ENCODE measurements at places on chromosomes 1 and 21.

GRCh38 chr21:40769231-40769630 lies 77.7 kb downstream of the DSCAM start:
- DNase-seq, result no peak

GRCh38 chr1:37671261-37671660 lies 21.1 kb upstream of the CDCA8 start:
- no peak for DNase-seq

- DNase-seq, result no peak
Observed at GRCh38 chr1:38549191-38549590, 310.4 kb downstream of the RRAGC start.

- no peak for DNase-seq
Observed at GRCh38 chr1:194289569-194290266, 1103.3 kb upstream of the B3GALT2 start.

DNA sequence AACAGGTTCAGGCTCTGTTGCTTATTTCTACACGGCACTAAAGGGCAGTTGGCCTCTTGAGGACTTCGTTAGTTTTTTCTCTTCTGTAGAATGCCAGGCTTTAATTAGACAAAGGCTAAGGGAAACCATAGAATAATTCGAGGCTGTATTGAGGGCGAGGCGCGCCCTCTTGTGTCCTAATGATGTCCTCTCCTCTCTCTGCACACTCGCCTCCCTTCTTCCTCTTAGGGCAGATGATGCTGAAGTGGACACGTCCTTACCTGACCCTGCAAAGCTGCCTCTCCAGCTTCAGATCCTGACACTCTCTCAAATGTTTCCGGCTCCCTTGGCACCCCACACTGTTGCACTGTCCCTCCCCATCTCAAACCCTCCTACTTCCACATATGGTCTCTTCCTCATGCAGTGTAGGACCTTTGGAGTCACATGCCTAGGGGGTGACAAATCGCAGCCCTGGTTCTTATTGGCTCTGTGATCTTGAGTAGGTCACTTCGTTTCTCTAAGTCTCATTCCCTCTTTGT lies 1.9 kb upstream of the ZSCAN20 start:
- peak; percentile 34 for DNase-seq

DNA sequence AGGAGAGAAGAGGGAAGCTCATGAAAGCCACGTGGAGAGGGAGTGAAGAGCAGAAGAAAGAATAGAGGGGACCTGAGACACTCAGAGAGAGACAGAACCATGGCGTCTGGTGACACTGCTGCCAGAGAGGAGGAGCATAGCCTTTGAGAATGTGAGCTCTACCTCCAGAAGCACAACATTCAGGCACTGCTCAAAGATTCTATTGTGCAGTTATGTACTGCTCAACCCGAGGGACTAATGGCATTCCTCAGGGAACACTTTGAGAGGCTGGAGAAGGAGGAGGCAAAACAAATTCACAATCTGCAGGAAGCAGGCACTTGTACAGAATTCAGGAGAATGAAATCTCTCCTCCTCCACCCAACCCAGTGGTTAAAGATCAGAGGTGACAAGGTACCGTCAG lies 45.1 kb downstream of the BTBD8 start:
- no peak for DNase-seq

DNA sequence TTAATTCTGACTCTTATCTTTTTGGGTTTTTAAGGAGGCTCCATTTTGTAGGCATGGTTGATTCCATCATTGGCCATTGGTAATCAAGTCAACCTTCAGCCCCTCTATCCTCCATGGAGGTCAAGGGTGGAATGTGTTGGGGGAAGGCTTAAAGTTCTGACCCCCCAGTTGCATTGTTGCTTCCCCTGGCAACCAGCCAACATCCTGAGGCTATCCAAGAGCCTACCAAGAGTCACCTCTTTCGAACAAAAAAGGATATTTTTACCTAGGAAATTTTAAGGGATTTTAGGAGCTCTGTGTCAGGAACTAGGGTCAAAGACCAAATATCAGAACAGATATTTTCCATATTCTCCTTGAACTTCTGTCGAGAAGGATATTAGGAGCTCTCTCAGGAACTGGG lies 251.8 kb downstream of the RYR2 start:
- DNase-seq, result no peak

GRCh38 chr1:161226320-161226711 lies 456 bp downstream of the TOMM40L start:
- no peak for DNase-seq

GRCh38 chr21:37350472-37350871 lies 16.1 kb upstream of the DYRK1A start:
- no peak for DNase-seq

DNA sequence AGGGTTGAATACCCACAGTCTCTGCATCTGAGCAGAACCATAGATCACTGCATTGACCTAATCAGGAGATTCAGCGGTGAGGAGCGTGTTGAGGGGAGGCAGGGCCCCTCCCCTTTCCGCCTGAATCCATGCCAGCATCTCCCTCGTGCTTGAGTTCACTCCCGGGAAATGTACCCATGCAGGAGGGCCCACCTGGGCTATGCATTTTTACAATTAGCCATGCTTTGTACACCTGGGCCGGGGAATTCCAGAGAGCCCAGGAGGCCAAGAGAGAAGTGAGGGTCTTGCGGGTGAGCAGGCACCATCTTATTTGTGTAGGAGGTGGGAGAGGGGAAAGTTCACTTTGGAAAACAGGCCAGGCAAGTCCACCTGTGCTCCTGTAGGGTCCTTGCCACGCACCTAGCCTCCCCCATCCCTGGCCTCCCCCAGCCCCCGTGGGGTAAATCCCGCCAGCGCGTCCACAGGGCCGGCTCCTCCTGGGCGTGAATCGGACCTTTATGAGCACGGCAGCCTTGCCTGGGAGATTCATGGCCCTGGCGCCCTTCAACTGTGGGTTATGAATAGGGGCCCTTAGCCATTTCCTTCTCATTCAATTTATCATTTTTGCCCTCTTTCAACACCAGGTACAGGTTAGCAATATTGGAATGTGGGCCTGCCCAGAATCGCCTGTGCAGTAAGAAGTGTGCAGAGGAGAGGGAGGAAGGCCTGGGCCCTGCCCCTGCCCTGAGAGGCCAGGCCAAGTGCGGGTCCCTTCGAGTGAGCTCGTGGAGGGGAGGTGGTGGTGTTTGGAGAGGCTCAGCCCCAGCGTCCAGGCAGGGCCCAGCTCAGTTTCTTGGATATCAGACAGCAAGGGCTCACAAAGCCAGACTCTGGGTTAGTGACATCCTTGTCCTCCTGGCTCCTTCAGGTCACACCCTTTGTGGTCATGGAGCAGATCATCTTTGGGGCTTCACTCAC lies 84.4 kb upstream of the ACTRT2 start:
- DNase-seq, result no peak

GRCh38 chr1:202807926-202808757 lies at the start of gene KDM5B:
TSS of gene KDM5B (minus strand) at chr1:202808421. CDS start at chr1:202808305, 116 bp downstream.
- no peak for DNase-seq

DNA sequence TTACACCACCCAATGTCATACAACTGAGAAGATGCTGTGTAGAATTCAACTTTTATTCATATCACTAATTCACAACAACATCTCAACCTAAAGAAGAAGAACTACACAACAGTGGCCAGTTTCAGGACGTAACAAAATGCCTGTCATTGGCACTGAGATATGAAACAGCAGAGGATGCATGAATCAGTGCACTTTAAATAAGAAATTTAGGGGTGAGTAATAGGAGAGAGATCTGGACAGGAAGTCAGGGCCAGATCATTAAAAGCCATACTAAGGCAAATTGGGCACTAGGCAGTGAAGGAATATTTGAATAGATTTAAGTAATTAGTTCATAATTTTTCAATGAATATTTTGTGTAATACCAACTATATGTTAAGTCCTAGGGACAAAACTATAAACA lies 510.5 kb downstream of the PLPP3 start:
- DNase-seq, result no peak

GRCh38 chr1:89721351-89721750 lies 88.4 kb downstream of the LRRC8C start:
- DNase-seq, result peak; percentile 50

GRCh38 chr1:51203121-51203873 lies 32.8 kb upstream of the RNF11 start:
- no peak for DNase-seq

GRCh38 chr1:74193908-74194307 lies 4.1 kb downstream of the LRRIQ3 start:
- peak; percentile 44 for DNase-seq

DNA sequence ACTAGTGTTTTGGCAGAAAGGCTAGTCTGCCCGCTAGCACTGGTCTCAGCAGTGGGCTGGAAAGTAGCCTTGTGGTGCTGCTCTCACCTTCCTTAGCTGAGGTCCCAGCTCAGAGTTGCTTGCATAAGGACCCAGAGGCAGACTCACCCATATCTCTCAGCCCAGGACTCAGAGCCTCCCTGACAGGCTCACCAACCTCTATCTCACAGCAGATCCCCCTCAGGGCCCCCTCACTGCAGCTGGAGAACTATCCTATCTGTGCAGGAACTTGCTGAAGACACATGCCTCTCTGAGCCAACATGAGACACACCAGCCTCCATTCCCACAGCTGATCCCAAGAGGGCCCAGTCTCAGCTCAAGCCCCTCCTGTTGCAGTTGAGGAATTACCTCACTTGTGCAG lies 82.6 kb downstream of the IARS2 start:
- no peak for DNase-seq

- DNase-seq, result no peak
Observed at GRCh38 chr1:36320767-36321118, 2.7 kb downstream of the EVA1B start.

- DNase-seq, result no peak
Observed at GRCh38 chr1:83689921-83690868, 308.7 kb downstream of the TTLL7 start.

DNA sequence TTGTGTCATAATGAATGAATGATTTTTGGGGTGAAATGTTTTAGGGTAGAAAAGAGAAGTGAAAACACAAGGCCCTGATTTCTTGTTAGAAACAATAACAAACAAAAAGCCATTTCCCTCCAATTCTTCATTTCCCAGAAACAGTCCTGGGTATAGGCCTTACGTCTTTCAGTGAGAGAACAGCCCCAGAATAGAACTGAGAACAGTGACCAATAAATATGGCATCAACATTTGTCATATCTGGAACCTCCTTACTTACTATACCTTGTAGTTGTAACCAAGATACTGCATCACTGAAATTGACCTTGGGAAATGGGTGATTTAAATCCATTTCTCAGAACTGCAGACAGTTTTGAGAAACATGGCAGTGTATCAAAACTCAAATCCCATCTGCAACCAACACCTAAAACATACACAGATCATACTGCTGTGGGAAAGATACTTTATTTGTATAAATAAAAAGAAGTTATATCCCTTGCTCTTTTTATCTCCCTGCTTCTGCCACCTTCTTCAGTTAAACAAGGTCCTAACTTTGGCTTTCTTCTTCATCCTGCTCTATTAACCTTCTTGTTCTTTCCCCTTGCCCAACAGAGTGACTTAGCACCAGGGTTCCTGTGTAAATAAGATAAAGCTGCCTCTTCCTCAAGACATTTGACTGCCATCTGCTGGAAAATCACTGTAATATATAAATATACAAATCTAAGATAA lies 19.5 kb downstream of the XKR8 start:
- DNase-seq, result no peak

DNA sequence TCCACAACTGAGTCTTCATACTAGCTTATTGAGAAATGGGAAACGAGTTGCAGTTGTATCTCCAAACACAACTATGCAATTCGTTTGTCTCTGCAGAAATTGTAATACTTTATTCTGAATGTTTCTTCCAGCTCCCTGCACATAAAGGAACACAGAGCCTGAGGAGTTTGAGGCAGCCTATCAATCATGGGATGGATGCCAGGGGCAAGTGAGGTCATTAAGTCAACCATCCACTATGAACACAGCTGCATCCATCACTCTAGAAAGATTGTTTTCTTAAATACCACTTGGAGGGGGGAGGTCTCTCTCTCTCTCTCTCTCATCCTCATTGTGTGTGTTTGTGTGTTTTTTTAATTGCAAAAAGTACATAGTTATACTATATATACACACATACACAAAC lies 2.9 kb upstream of the PSMB2 start:
- DNase-seq, result no peak

GRCh38 chr1:210739627-210740026 lies 394.3 kb downstream of the KCNH1 start:
- no peak for DNase-seq

GRCh38 chr1:24329797-24330543 lies 10.8 kb downstream of the GRHL3 start:
- DNase-seq, result no peak

DNA sequence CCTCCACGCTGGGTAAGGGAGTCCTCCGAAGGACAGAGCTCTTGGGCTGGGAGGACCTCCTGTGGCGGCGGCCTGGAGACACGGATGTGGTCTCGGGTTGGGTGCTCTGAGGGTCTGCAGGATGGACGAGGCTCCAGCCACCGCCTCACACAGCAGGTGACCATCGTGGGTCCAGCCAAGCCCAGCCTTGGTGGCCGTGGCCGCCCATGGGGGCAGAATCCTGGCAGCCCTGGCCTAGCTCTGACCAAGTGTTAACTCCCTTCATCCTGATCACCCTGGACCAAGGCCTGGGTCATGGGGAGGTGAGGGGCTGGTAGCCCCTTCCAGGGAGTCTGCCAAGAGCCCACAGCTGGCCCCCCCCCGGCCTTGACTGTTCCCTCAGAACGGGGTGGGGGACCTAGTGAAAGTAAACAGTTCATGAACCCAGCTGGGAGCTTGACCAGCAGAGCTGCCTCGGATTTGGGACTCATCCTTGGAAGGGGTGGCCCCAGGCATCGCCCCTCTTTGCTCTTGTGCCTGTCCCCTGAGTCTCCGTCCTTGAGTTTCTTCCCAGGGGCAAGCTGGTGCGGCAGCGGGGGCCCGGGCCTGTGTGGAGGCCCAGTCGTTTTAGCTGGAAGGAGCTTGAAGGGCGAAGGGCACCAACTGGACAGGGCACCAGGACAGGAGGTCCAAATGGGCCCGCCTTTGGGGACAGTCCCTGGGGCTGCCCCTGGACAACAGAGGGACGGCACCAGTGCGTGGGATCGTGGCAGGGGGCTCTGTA lies 17.8 kb downstream of the ARHGEF16 start:
- DNase-seq, result no peak

GRCh38 chr1:54375298-54375697 lies 30.9 kb downstream of the SSBP3 start:
- DNase-seq, result no peak

DNA sequence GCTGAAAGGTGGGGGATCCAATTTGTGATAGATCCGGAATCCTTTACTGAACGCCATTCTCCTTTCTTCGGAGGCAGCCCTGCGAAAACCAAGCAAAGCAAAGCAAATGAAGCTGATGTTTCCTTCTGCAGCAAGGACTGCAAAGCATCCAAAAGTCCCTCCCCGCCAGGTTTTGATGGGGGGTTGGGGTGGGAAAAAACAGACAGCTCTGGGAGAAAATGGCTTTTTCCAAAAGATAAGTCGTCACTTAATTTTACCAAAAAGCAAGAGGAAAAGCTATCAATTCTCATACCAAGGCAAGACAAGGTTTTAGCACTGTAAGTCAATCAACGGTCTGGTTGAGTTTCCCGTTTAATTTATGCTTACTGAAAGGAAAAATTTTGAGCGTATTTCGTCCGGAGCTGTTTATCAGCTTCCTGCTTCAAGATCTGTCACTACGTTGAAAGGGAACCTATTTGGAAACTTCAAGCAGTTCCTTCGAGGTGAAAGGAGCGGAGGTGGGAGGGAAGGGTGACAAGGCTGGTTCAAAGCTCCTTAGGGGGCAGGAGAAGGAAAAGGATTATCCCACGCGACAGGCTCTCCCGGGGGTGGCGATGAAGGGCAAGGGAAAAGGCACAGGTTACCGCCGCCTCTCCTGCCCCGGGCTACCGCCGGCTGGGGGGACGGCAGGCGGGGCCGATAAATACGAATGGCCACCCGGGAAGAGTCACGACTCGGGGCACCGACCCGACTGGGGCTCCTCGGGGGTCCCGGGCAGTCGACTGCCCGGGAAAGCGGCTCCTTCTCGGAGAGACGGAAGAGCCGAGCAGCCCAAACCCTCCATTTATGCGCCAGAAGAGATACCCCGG lies 750 bp downstream of the SYNJ1 start:
- no peak for DNase-seq
